Stimulated activated CD4-positive, alpha-beta T cell treated with anti-CD3 and anti-CD28 coated beads, Interleukin-1b, Interleukin-23, amount 100 ng/mL, for 1 hour (primary cell): ENCODE measurements at places on chromosomes 16 and 17.

DNA sequence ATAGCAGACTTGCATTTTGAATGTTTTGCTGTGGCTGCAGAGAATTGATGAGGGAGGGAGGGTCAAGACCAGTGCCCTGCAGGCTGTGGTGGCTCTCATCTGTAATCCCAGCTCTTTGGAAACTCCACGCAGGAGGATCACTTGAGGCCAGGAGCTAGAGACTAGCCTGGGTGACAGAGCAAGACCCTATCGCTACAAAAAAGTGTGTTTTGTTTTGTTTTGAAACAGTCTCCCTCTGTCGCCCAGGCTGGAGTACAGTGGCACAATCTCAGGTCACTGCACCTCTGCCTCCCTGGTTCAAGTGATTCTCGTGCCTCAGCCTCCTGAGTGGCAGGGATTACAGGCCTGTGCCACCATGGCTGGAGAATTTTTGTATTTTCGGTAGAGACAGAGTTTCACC lies 1.9 kb upstream of the UBE2G1 start:
- no peak for DNase-seq

- no peak for DNase-seq
Observed at GRCh38 chr16:85605051-85605911, 7.8 kb upstream of the GSE1 start.

GRCh38 chr17:57889892-57890856 lies 40.3 kb upstream of the MRPS23 start:
- DNase-seq, result no peak

- no peak for DNase-seq
Observed at GRCh38 chr16:7997966-7998365, 592.3 kb downstream of the TMEM114 start.

- no peak for DNase-seq
Observed at GRCh38 chr16:23146877-23147601, 2.2 kb downstream of the USP31 start.

DNA sequence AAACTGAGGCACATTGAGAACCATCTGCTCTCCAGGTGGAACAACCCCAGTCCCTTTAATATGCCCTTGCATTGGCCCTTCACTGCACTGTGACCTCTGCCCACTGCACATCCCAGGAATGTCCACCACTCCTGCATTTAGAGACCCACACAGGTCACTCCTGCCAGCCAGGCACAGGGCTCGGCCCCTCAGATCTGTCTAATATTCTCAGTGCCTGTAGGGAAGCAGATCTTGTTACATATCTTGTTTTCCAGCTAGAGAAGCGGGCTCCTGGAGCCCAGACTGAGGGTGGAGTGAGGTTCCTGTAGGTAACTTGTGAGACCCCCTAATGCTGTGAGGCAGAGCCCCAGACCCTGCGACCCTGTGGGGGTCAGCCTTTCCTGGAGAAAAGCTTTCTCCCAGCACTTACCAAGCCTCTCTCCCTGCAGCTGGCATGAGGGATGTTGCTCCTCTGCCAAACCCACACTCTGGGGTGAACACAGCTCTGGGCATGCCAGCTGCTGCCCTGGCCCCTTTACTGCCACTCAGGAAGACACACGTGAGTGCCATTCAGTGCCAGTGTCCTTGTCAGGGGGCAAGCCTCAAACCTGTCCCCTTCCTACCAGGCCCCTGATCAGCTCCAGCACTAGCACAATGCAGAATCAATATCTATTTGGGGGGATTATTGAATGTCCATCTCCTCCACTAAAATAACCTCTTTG lies 40.3 kb upstream of the CRHR1 start:
- DNase-seq, result no peak

GRCh38 chr17:67434061-67434525 lies 57.0 kb downstream of the PITPNC1 start:
- DNase-seq, result no peak

- no peak for DNase-seq
Observed at GRCh38 chr17:9080296-9080914, 59.1 kb downstream of the NTN1 start.

GRCh38 chr16:19601083-19601976 lies 45.8 kb downstream of the VPS35L start:
- no peak for DNase-seq

DNA sequence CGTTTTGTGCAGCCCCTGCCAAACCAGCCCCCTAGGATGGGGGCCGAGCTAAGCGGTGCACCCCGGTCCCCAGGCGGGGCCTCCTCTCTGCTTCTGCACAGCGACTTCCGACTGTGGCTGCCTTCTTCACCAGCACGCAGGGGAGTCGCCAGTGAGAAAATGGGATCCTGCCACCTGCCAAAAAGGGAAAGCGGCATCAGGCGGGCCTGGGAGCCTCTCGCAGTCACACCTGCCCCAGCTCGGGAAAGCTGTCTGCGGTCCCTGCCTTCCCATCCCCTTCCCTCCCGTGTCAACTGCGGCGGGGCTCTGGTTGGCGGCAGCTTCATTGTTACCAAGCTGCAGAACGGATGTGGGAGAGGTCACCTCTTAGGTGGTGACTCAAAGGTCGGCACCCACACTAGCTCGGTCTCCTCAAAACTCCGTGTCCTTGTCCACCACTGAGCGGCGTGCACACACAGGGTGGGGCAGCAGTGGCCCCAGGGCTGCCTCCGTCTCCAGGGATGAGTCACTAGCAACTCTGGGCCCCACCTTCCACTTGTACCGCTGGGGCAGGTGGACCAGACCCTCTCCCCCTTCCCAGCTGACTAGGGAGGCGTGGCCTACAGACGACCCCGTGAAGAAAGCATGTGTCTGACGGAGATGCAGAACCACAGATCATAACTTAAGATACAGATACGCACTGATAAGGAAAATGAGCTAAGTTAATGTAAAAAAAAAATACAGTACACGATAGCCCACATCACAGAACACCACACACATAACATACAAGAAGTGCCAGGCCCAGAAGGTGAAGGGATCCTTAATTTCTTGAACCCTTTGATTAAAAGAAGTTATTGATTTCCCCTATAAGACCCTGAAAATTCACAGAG lies 1.5 kb upstream of the PCYT2 start:
- DNase-seq, result no peak

DNA sequence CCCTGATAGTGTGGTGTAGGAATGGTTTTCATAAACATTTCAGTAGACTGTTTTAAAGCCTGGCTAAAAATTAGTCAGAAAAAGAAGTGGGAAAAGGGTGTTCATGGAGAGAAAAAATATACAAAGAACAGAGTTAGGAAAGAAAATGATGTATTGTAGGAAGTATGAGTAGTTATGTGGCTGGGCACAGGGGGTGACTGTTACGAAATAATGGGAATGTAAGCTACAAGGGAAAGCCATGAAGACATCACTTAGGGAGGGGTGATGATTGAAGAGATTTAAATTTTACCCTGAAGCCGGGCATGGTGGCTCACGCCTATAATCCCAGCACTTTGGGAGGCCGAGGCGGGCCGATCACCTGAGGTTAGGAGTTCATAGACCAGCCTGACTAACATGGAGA lies 55.3 kb downstream of the NUP88 start:
- no peak for DNase-seq

- no peak for DNase-seq
Observed at GRCh38 chr16:1559446-1559975, 26.0 kb downstream of the TMEM204 start.

GRCh38 chr17:4658478-4659305 lies 17.2 kb upstream of the ALOX15 start:
- no peak for DNase-seq

DNA sequence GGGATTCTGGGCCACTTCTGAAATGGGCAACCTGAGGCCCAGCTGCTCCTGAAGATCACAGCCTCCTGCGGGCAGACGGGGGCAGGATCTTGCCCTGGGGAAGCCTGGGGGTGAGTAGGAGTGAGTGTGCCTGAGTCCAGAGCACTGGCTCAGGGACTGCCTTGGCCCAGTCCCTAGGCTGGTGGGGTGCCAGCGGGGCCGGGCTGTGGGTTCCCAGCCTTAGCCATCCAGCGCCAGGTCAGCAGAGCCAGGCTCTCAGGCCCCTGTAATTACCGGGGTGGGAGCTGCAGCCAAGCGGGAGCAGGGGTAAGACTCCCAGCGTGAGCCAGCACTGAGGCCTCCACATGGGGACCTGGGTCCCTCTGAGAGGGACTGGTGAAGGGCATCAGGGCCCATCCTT lies 8.2 kb downstream of the SPNS2 start:
- DNase-seq, result no peak
